Putamen (tissue), 1 donor: ENCODE measurements at places on chromosomes 7 and 10.
A peak's percentile ranks its signal among the peaks of the same experiment; 100 is the strongest.

DNA sequence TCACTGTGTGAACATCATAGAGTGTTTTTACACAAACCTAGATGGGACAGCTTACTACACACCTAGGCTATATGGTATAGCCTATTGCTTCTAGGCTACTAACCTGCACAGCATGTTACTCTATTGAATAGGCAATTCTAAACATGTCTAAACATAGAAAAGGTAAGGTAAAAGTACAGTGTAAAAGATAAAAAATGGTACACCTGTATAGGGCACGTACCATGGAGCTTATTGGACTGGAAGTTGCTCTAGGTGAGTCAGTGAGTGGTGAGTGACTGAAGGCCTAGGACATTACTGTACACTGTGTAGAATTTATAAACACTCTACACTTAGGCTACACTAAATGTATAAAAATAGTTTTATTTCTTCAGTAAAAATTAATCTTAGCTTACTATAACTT lies 182.0 kb upstream of the THSD7A start:
- DNase-seq, result no peak

DNA sequence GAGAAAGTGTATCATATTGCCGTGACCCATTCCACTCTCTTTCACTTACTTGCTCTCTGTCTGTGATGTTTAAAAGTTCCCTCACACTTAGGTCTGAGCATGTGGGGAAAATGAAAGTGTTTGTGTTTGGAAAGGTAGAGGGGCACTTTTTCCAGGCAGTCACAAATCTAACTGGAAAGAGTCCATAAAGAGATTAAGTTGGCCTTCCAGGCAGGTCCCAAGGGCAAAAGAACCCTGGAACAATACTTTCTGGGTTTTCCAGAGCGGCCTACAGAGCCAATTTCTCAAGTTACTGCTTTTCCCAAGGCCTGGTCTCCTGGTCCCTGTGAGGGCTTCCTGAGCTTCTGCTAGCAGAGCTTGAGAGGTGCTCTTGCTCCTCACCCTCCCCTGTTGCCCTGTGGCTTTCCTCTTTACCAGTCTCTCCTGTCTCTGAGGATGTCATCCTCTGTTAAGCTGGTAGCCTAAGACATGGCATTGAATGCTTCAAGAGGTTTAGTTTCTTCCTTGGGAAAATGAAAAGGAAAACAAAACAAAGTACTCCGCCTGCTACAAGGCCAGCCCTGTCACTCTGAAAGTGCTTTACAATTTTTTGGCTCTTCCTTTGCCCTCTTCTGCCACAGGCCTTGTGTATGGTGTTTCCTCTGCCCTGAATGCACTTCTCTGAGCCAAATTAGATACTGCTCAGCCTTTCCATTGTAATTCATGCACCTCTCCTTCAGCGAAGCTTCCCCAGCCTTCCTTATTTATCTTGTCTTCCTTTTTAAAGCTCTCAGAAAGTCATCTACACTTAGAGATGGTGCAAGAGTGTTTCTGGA lies 20.1 kb downstream of the TES start:
- no peak for DNase-seq

DNA sequence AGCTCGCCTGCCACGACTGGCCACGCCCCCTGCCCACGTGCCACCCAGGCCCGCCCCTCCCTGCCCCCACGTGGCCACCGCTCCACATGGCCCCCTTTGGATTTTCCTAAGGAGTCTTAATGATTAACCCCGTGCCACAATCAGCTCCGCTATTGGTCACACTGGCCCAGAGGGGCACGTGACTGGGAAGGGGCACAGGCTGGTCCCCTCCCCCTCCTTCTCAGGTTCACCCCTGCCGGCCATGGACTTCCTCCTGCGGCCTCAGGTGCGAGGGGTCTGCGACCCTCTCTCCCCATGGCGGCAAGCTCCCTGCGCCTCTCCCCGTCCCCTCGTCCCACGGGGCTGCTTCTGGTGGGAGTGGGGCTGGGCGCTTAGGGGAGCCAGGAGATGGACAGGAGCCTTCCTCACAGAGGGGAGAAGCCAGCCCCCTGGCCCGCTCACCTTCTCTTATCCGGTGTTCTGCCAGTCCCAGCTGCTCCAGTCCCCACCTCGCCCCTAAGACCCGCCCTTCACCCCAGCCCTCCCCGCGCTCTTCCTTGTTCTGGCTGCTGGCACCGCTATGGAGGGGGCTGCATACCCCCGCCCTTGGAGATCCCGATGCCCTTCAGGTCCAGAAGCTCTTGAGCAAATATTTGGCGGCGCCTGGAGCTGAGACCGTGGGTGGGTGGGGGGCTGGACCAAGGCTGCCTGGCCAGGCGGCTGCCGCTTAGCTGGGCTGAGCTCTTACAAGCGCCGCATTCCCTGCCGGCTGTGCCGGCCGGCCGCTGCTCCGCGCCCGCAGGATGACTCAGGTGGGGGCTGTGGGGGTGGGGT lies 3.2 kb downstream of the SLC4A2 start:
- DNase-seq, result no peak

GRCh38 chr7:77351539-77352004 lies 64.6 kb downstream of the GSAP start:
- no peak for DNase-seq

DNA sequence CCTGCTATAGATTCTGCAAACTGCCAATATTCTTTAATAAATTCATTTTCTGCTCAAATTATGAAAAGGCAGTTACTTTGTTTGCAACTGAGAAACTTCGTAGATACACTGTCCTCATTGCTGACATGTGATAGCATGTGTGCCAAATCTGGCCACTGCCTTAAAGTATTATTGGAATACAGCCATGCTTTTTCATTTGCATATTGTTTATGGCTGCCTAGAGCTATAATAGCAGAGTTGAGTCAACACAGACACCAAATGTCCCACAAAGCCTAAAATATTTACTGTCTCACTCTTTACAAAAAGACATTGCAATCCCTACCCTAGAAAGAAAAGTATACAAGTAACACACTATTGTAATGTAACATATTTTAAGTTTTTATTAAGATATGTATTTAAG lies 647.4 kb downstream of the XPNPEP1 start:
- DNase-seq, result no peak

DNA sequence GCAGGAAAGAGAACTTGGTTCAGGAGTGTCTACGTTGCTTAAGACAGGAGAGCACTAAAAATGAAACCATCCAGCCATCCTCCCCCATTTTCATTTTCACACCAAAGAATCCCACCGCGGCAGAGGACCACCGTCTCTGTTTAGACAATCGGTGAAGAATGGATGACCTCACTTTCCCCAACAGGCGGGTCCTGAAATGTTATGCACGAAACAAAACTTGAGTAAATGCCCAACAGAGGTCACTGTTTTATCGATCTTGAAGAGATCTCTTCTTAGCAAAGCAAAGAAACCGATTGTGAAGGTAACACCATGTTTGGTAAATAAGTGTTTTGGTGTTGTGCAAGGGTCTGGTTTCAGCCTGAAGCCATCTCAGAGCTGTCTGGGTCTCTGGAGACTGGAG lies 1.4 kb upstream of the IL6 start:
- no peak for DNase-seq

- no peak for DNase-seq
Observed at GRCh38 chr10:14001298-14002040, 329.3 kb downstream of the FRMD4A start.

DNA sequence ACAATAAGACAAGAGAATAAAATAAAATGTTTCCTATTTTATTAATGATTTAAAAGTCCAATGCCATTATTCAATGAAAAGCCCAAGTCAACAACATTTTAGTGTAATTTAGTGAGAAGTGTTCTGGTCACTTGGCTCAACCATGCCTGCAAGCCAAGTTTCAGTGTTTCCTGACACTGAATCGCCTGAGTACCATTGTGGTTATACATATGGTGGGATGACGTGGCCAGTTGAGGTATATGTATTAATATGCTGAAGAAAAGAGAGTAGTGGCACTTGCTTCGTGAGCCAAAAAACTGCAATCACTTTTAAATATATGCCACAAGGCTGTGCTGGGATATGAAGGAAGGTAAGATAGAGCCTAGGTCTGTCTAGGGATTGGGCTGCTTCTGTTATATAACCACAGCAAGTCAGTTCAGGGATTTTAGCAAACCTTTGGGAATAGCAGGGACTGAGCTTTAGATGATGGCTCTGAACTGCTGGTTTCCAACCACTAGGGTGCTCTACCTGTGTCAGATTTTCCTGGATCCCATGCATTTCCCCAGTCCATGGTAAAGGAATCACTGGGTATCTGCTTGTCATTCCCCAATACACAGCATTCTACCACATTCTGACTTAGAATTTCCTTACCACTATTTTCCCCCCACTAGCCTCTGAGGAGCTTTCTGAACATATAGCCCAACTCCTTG lies 214.0 kb upstream of the PRPS1L1 start:
- no peak for DNase-seq

DNA sequence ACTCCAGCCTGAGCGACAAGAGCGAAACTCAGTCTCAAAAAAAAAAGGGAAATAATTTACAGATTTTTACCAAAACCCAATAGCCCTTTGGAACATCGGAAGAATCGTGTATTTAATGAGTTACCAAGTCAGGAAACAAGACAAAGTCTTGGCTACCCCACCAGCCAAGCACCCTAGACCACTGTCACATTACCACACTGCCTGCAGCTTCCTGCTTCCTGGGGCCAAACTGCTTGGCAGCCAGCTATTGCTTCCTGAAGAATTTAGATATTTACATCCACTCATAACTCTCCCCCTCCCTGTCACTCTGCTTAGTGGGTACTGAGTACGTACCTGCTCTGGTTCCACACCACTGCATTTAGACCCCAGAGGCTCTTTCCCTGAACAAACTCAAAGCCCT lies 14.1 kb upstream of the TNPO3 start:
- DNase-seq, result no peak

DNA sequence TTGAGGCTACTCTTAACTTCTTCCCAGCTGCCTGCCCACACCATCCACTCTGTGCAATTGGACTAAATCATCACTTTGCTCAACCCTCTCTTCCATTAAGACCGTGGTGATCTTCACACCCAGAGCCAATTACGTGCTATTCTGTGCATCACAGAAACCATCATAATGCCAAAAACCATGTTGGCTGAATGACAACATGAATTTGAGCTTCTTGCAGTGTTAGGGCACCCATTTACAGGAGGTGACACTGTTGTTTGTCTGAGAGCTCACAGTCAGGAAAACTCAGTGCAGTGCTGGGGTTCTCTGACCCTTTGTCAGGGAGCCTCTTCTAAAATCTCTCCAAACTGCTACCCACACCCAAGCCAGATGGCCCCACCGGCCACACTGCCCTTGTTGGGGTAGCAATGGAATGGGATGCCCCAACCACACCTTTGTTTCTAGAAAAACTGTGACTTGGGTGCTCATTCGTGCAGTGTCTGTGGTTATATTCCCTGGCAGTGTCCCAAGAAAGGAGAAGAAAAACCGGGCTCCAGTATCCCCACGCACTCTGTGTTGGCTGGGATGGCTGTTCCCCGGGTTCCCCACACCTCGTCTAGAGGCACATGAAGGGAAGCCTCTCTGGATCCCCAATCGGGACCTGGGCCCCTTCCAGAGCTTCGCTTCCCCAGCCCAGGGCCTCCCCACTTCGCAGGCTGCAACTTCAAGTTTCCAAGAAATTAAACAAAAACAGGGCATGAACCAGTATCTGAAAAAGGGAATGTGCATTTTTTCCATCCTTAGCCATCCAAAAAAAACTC lies 2.0 kb upstream of the TNS3 start:
- DNase-seq, result no peak

GRCh38 chr10:49055221-49055849 lies 60.0 kb downstream of the VSTM4 start:
- DNase-seq, result no peak

GRCh38 chr7:79612903-79613302 lies 159.4 kb upstream of the MAGI2 start:
- DNase-seq, result no peak

GRCh38 chr10:9613338-9614075 lies 1404.2 kb upstream of the CELF2 start:
- DNase-seq, result peak; percentile 19

DNA sequence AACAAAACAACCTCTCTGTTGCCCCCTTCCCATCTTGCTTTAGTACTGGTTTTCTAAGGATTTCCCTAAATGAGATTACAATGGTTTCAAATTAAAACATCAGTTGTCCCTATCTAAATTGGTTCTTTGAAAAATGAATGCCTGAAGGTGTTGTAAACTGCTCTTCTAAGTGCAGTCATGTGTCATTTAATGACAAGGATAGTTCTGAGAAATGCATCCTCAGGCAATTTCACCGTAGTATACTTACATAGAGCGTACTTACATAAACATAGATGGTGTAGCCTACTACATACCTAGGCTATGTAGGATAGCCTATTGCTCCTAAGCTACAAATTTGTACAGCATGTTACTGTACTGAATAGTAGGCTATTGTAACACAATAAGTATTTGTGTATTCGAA lies 278.1 kb downstream of the MAGI2 start:
- DNase-seq, result no peak

DNA sequence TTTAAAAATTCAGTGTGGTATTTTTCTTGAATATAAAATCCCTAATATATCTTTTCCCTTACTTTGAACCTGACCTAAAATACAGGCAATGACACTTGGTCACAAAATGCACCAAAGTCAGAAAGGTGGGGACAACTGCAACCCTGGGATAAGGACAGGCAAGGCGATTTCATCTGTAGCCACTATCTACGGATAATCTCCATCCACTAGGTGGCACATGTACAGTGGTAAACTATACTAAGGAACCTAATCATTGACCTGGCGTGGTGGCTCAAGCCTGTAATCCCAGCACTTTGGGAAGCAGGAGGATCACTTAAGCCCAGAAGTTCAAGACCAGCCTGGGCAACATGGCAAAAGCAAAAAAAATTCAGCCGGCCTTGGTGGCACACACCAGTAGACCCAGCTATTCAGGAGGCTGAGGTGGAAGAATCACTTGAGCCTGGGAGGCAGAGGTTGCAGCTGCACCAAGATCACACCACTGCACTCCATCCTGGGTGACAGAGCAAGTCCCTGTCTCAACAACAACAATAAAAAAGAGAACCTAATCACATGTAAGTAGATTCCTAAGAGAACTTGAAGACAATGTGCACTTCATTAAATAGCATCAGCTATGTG lies 98.9 kb downstream of the KMT2C start:
- DNase-seq, result peak; percentile 20

GRCh38 chr7:43747328-43748105 lies 11.0 kb upstream of the BLVRA start:
- DNase-seq, result no peak

DNA sequence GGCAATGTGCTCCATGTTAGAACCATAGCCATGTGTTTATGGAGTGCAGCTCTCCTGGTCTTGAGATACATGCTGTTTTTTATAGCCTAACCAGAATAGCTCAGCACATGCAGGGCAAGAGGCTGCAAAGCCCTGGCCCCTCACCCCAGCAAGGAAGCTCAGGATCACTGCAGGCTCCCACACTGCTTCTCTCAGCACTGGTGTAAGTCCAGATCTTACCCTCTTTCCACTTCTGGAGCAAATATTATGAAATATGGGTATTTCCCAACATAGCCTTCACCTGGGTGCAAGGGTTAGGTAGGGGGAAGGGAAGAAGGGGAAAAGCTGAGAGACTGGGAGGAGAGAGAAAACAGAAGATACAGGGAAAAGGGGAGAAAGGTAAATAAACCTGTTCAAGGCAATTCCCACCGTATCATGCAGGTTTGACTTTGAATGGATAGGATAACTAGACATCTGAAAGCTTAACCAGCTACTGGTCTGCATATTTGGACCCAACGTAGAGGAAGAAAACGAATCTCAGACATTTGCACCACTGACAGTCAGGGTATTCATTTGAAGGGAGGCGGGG lies 19.7 kb downstream of the SKIDA1 start:
- DNase-seq, result no peak
